Ovary (tissue), 10 donors: ENCODE measurements at places on chromosomes 13 and 19.

- no peak for DNase-seq
Measured at GRCh38 chr13:41259875-41260501, 3.4 kb downstream of the MTRF1 start.

- no peak for DNase-seq
Measured at GRCh38 chr13:39777527-39778061, 122.1 kb downstream of the COG6 start.

DNA sequence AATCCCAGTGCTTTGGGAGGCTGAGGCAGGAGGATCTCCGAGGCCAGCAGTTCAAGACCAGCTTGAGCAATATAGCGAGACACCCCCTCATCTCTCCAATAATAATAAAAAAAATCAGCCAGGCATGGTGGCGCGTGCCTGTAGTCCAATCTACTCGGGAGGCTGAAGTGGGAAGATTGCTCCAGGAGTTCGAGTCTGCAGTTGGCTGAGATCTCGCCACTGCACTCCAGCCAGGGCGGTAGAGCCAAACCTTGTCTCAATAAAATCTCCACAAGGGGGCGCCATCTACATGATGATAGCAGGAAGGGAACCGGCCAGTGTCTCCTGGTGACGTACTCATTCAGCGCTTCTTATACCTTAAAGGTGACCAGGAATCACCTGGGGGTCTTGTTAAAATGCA lies 13.6 kb upstream of the C5AR1 start:
- peak; percentile 63 for DNase-seq

DNA sequence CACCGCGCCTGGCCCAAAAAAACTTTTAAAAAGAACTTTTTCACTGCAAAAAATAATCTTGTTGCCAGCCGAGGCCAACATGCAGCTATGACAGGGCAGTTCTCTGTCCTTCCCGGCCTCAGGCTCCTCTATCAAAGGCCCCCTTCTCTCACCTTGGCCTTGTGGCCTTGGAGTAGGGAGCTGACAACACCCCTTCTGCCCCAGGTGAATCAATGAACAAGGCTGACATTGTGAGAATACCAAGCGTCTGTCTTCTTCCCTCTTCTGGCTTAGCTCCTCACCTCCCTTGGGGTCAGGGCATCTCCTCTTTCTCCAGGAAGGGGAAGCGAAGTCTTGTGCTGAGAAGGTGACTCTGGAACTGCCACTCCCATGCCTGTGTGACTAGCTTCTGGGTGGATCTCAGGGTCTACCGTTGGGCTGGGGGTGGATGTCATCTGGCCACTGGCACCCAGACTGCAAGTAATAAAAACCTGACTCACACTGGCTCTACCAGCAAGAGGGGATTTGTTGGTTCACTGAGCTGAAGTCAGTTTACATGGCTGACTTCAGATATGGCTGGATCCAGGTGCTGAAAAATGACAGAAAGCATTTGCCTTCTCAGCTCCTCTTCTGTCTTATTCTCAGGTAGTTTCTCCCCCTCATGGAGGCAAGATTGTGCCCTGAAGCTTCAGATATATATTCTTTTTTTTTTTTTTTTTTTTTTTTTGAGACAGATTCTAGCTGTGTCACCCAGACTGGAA lies 6.3 kb downstream of the C19orf38 start:
- DNase-seq, result no peak

DNA sequence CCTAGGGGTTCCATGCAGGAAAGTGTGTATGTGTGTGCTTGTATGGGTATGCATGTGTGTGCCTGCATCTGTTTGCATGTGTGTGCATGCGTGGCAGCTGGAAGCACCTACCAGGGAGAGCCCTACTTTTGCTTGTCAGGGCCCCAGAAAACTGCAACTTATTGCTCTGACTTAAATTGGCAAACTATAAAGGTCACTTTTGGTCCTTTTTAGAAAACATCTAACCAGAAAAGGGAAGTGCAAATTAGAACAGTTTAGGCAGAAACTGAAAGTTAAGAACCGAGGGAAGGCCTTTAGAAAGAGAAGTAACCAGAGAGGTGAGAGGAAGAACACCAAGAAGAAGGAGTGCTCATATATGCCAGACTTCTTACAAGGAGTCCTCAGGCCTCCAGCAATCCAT lies 32.5 kb downstream of the DLEU7 start:
- DNase-seq, result no peak

- no peak for DNase-seq
Measured at GRCh38 chr19:6381030-6381750, 5.5 kb upstream of the PSPN start.

- no peak for DNase-seq
Measured at GRCh38 chr19:47402504-47402903, 16.8 kb downstream of the MEIS3 start.
